Astrocyte of the spinal cord (primary cell): ENCODE measurements at places on chromosomes 13 and 19.

- DNase-seq, result no peak
Observed at GRCh38 chr13:110103026-110103425, 203.9 kb downstream of the COL4A1 start.

GRCh38 chr19:1018932-1019615 lies 1.8 kb downstream of the TMEM259 start:
- no peak for DNase-seq

GRCh38 chr13:45105895-45106294 lies 14.4 kb upstream of the GTF2F2 start:
- no peak for DNase-seq

DNA sequence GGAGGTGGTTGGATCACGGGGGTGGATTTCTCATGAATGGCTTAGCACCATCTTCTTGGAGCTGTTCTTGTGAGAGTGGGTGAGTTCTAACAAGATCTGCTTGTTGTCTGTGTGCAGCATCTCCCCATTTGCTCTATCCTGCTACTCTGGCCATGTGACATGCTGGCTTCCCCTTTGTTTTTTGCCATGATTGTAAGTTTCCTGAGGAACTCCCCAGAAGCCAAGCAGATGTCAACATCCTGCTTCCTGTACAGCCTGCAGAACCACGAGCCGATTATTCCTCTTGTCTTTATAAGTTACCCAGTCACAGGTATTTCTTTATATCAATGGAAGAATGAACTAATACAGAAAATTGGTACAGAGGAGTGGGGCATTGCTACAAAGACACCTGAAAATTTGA lies 2.3 kb upstream of the SIGLEC12 start:
- DNase-seq, result no peak
